ENCODE measurements at places on chromosomes 6 and 20.
A peak's percentile ranks its signal among the peaks of the same experiment; 100 is the strongest.

- no peak for DNase-seq
Observed at GRCh38 chr6:111666847-111667246, 61.2 kb upstream of the TRAF3IP2 start.

DNA sequence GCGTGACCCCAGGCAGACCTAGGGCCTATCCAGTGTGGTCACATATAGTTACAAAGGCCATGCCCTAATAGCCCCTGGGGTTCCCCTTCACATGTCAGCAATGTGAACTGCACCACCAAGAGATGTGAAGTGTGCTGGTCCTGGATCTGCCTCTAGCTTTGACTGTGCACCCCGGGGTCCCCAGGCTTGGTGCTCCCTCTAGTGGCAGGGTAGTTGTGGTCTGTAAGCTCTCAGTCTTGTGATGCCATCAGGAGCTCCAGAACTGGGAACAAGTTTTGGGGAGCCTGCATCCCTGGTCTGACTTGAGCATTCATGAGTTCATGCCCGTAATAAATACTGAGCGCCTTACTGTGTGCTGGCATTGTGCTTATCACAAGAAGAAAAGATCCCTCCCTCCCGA is 143.4 kb downstream of the DHX35 start:
- no peak for DNase-seq

GRCh38 chr6:24763578-24763977 is 11.2 kb upstream of the GMNN start:
- no peak for DNase-seq

GRCh38 chr20:12012241-12013222 is 94.8 kb downstream of the BTBD3 start:
- DNase-seq = no peak

DNA sequence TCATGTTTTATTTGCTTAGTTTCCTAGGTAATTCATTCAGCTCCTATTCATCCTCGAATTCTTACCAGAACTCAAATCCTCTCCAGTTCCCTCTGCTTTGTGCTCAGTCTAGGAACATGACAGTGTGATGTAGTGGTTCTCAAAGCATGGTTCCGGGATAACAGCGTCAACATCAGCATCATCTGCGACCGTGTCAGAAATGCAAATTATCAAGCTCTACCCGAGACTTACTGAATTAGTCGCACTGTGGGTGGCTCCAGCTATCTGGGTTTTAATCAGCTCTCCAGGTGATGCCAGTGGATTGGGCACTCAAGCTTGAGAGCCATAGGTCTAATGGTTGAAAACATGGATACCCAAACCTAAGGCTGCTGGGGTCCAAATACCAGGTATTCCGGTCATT is 7.7 kb upstream of the STK35 start:
- DNase-seq = no peak

DNA sequence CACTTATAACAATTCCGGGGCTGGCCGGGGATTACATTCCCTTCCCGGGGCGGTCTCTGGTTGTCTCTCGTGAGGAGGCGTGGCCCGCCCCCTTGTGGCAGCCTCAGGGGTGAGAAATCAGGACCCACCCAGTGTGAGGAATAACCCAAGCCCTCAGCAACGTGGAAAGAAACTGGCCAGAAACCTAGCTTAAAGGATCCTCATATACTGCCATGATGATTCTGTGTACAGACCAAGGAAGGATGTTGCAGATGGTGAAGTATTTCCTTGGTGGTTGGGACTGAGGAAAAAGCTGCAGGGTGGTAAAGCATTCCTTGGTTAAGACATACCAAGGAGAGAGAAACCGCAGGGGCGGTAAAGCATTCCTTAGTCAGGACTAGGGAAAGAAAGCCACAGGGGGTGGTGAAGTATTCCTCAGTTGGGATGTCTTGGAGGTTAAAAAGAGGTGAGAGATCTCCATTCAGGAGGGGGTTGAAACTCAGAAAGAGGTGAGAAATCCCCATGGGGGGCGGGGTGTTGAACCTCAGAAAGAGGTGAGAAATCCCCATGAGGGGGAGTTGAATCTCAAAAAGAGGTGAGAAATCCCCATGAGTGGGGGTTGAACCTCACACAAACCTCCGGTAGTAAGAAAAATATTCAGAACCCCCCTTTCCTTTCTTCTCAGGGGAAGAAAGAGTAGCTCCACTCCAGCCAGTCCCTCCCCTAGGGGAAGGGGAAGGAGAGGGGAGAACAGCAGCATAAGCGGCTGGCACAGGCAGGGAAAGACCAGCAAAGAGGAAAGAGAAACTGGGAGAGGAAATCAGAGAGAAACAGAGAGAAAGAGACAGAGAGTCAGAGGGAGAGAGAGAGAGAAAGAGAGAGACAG is 238.1 kb downstream of the RNGTT start:
- DNase-seq = no peak

DNA sequence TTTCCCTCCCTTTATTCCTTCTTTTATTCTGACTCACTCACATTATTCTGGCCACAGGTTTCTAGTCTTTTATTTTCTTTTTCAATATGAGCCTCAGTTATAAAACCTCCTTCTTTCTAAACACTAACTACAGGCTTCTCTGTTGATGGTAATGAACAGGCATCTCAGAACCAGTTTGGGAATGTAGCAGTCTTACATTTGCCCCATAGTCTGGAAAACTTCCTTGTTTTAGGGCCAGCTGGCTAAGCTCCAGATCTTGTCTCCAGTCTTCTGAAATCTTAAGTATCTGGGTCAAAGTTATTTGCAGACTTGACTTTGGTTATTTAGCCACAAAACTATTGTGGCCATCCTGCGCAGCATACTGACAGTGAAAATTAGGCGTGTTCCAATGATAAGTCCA is 97.0 kb upstream of the MAN1A1 start:
- DNase-seq = no peak

- no peak for DNase-seq
Observed at GRCh38 chr6:120569714-120570113, 764.6 kb downstream of the TBC1D32 start.

- no peak for DNase-seq
Observed at GRCh38 chr6:90199900-90200299, 96.7 kb downstream of the BACH2 start.

- DNase-seq = no peak
Observed at GRCh38 chr20:37977786-37978185, 55.5 kb downstream of the TTI1 start.

- DNase-seq = no peak
Observed at GRCh38 chr6:1630771-1631217, 21.1 kb downstream of the FOXC1 start.

DNA sequence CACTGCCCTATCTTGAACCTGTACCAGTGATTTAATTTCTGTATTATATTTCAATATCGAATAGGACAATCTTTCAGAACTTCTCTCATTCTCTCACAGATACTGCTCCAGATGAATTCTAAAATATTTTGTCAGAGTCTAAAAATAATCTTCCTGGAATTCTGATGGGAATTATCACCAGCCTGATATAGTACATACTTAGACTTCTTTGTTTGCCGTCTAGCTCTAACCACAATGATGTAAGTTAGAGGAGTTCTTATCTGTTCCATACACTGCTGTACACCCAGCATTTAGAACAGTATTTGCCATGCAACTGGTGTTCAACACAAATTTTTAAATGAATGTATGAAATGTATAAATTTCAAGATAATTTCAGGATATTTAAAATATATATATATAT is 1.3 kb upstream of the HUS1B start:
- no peak for DNase-seq

GRCh38 chr20:4711511-4711910 is 10.2 kb upstream of the PRND start:
- peak; percentile 75 for DNase-seq

GRCh38 chr6:109393157-109393885 is 11.1 kb upstream of the CD164 start:
- DNase-seq = no peak
